ENCODE measurements at places on chromosomes 11 and 22.

DNA sequence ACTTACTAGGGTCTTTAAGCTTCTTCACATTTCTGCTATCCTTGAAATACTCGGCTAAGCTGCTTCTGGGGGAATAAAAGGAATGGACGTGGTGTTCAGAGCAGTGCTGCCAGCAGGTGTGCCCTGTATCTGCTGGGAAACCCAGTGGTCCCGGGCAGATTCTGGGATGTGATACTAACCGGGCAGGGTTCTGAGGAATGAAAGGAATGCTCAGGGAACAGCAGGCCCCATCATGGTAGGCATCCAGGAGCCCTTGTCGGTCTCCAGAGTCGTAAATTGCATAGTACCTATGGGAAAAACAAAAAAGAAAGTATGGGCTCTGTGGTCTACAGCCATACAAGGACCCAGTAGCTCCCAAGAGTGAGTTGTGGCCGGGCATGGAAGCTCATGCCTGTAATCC, 4.5 kb upstream of the TMEM223 start:
- DNase-seq: no peak

DNA sequence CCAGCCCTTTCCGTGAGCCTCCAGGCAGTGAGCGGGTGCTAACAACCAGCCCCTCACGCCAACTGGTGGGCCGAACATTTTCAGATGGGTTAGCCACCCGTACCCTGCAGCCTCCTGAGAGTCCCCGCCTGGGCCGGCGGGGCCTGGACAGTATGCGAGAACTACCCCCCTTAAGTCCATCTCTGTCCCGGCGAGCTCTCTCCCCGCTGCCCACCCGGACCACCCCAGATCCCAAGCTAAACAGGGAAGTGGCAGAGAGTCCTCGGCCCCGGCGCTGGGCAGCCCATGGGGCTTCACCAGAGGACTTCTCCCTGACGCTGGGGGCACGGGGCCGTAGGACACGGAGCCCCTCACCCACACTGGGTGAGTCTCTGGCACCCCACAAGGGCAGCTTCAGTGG, 20.6 kb downstream of the PHLDB1 start:
- no peak for DNase-seq

GRCh38 chr22:26718905-26719304, 61.5 kb downstream of the MIAT start:
- no peak for DNase-seq

GRCh38 chr11:106242718-106243415, 165.4 kb downstream of the AASDHPPT start:
- no peak for DNase-seq

- DNase-seq: no peak
Observed at GRCh38 chr11:12170501-12170900, 60.1 kb downstream of the MICAL2 start.

- no peak for DNase-seq
Observed at GRCh38 chr22:49048591-49048990, 779.1 kb downstream of the BRD1 start.

DNA sequence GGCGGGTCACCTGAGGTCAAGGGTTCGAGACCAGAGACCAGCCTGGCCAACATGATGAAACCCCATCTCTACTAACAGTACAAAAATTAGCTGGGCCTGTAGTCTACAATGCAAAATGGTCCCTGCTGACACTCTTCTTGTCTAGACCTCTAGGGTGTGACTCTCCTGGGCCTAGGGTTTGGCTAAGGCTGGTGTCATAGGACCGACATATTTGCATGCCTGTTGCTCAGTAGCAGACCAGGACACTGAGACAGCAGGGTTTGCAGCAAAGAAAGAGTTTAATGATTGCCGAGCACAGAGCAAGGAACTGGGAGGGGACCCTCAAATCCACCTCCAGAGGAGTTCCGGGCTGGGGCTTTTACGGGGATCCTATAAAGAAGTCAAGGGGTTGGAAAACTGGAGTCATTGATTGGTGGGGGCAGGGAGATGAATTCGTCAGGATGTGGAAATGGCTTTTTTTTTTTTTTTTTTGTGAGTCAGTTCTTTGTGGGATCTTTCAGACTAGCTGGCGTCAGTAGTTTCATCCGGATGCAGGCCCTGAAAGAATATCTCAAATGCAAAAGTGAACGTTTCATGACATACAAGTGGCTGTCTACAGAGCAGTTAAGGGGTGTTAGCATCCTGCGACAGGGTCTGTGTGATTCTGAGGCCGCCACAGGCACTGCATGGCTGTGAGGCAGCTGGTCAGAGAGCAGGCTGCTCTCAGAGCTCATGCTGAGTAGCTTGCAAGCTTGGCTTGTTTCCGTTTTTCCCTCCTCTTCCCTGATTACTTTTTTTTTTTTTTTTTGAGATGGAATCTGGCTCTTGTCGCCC, 27.2 kb upstream of the A4GALT start:
- DNase-seq: no peak

- DNase-seq: peak; percentile 30
Observed at GRCh38 chr11:35083431-35084238, 55.3 kb upstream of the CD44 start.

GRCh38 chr22:40179526-40179925, 1.8 kb downstream of the TNRC6B start:
- no peak for DNase-seq

GRCh38 chr11:102729849-102730815, 5.4 kb upstream of the MMP8 start:
- DNase-seq: no peak

DNA sequence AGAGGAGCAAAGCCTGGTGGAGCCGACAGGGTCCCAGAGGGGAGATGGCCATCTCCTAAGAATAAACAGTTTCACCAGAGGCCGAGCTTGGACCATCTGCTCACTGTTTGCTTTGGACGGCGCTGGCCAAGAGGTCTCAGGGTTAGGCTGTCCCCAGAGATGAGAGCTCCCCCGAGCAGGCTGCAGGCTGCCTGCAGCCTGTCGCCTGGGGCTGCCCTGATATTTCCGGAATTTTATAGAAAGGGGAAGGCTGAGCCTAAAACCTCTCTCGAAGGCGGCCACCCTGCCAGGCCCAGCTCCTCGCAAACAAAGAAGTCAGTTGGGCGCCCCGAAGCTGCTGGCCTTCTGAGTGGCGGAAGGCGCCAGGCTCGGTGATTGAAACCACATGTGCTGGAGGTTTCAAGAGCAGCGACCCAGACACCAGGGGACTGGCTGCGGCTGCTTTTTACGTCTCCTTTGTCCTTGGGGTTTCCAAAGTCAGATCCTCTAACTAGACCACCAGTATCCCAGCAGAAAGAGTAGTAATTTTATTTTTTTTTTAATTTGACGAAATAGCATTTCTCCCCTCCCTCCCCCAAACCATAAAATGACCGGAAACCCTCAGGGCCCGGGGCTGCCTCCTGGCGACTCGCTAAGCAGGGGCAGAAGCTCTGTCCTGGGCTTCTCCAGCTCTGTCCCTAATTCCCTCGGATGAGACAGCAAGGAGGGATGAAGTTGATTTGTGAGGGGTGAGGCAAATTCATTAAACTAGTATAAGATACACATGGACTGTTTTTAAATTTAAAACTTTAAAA, 57.4 kb downstream of the CLMP start:
- peak; percentile 25 for DNase-seq

- DNase-seq: no peak
Observed at GRCh38 chr11:44760917-44761550, 34.3 kb downstream of the TSPAN18 start.

DNA sequence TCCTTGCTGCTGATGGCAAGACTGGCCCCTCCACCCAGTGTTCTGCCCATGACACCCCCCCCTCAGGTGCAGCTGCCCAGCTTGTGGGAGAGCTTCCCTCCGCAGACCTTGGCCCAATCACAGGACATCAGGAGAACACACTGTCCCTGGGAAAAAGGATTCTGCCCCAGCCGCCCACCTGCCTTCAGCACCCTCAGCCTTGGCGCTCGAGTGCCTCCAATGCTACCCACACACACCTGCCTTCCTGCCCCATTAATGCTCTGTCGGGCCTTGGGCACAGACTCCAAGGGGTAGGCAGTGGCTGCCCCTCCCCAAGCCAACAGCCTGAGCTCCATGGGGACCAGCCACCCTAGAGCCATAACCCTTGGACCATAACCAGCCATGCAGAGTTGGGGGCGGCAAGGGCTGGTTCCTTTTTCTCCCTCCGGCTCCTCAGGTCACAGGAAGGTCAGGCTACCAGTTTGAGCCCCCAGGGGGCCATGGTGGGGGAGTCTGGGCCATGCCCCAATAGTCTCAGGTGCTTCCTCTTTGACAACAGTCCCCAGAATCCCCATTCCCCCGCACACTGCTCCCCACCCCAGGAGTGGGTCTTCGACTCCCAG, 1.3 kb upstream of the ZNF70 start:
- no peak for DNase-seq

DNA sequence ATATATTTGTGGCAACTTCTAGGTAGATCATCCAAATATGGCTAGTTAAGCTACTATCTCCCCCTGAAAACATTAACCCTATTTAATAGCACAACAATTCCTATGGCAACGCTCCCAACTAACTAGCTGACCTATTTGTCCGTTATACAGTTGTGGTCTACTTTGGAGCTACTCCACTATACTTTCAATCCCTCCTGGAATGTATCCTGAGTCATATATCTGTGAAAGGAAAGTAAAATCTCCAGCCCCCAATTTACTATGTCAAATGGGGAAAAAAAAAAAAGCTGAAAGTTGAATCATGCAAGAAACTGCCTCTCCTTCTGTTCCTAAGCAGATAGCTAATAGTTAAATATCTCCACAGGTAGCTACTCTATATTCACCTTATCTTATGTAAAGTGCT, 128.5 kb downstream of the CD44 start:
- no peak for DNase-seq

Measured in iPS DF 19.7 (cell line).